Psoas muscle (tissue), 8 donors: ENCODE measurements at places on chromosomes 7 and 10. TPM values are rescaled to one million over a fixed set of nuclear protein-coding genes. Genes with fewer than 3 reads are reported as not detected.
A peak's percentile ranks its signal among the peaks of the same experiment; 100 is the strongest.

MBLAC1 gene
- total RNA-seq = 2.6 TPM

NEURL1 gene
- total RNA-seq = 103 TPM

SUN3 gene
- not detected for total RNA-seq

ZNF716 gene
- total RNA-seq = not detected

PPP1R17 gene
- not detected for total RNA-seq

FZD8 gene
- total RNA-seq = 6.1 TPM

SPRN gene
- not detected for total RNA-seq

- DNase-seq = no peak
Observed at GRCh38 chr7:69467826-69468225, 130.4 kb upstream of the AUTS2 start.

DNA sequence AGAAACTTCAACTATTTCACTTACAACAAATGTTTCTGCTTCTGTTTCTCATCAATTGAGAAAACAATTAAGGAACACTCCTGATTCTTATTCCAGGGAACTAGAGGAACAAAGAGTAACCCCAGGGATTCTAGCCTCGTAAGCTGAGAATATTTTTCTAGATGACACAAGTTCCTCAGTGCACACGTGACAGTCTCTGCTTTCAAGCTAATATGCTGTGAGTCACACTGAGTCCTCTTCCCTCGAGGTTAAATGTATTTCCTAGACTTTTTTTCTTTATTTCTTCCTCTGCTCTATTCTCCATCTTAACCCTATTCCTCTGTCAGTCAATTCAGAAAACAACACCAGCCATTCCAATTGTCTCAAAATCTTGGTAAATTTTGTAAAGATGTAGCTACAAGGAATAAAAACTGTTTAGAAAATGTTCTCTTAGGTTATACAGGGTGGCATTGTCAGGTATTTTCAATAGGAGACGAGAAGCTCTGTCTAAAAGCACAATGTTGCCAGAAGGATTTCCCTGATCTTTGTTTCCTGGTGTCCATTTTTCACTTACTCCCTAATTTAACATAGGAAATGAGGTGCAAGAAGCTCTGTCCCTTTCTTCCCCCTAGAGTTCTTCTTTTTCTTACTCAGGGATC lies 5.8 kb upstream of the C1GALT1 start:
- no peak for DNase-seq

- peak; percentile 54 for DNase-seq
Observed at GRCh38 chr10:34808801-34809745, 6.0 kb downstream of the PARD3 start.

GRCh38 chr10:125163803-125164202 lies 3.4 kb upstream of the CTBP2 start:
- no peak for DNase-seq

DNA sequence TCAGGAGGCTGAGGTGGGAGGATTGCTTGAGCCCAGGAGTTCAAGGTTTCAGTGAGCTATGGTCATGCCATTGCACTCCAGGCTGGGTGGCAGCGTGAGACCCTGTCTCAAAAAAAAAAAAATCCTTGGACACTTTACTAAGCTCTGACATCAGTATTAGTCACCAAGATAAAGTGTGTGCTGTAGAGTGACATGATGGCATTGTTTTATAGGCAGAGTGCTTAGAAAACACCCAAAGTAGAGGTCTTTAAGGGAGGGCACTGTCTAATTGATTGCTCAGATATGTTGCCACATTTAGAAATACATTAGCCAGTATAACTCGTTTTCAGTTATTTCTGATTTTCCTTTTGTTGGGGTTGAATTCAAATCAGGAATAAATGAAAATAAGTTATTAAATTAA lies 235.9 kb downstream of the REEP3 start:
- DNase-seq = no peak

DNA sequence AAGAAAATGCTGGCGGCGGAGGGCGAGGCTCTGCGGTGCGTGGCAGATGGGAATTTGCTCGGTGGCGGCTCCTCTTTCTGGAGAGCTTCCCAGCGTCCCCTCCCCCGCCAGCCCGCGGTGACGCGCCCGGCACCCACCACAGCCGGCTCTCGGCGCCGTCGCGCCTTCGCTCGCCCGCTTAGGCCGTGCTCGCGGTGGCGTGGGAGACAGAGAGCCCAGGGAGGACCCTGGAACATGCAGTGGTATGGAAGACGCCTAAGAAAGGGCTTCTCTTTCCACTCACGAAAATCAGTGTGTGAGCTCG lies 576 bp upstream of the CSGALNACT2 start:
- peak; percentile 70 for DNase-seq

DNA sequence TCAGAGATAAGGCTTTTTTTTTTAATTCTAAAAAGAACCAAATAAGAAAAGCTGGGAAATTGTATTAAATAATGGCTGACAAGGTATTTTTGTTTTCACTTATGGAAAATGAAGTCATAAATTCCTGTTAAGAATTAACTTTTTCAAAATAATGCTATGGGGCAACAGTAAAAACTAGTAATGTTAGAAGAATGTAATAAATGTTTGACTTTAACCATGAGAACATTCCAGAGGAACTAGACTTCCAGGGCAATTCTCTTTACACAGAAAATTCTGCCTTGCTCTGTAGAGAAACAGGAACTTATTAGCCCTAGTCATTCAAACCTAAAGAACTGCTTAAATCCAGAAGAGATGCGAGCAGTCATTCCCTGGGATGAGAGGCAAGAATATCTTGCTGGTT lies 571.1 kb downstream of the IPMK start:
- no peak for DNase-seq

GRCh38 chr7:46207931-46208634 lies 287.0 kb upstream of the IGFBP3 start:
- DNase-seq = no peak

- no peak for DNase-seq
Observed at GRCh38 chr10:124523901-124524300, 62.3 kb downstream of the LHPP start.

DNA sequence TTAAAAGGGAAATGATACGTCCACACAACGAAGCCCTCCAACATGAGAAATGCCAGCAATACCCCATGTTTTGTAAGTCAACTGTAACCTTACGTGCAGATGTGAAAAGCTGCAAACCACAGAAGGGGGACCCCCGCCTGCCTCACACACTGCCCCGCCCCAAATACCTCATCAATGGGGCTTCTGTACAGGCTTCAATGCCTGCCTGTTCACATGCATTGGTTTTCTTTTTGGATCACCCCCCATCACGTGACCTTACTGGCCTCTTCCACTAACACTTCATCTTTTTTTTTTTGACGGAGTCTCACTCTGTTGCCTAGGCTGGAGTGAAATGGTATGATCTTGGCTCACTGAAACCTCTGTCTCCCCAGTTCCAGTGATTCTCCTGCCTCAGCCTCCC lies 224.0 kb downstream of the TNS3 start:
- no peak for DNase-seq

GRCh38 chr10:78059906-78060702 lies 26.4 kb downstream of the RPS24 start:
- no peak for DNase-seq

- DNase-seq = no peak
Observed at GRCh38 chr10:125256026-125256425, 95.7 kb upstream of the CTBP2 start.

GRCh38 chr7:92622685-92623084 lies 32.5 kb upstream of the FAM133B start:
- DNase-seq = no peak

- DNase-seq = no peak
Observed at GRCh38 chr7:71984348-71984747, 427.8 kb downstream of the CALN1 start.
